Brain (organoid and tissue), 16 donors: ENCODE measurements at places on chromosomes 16 and 17.

DNA sequence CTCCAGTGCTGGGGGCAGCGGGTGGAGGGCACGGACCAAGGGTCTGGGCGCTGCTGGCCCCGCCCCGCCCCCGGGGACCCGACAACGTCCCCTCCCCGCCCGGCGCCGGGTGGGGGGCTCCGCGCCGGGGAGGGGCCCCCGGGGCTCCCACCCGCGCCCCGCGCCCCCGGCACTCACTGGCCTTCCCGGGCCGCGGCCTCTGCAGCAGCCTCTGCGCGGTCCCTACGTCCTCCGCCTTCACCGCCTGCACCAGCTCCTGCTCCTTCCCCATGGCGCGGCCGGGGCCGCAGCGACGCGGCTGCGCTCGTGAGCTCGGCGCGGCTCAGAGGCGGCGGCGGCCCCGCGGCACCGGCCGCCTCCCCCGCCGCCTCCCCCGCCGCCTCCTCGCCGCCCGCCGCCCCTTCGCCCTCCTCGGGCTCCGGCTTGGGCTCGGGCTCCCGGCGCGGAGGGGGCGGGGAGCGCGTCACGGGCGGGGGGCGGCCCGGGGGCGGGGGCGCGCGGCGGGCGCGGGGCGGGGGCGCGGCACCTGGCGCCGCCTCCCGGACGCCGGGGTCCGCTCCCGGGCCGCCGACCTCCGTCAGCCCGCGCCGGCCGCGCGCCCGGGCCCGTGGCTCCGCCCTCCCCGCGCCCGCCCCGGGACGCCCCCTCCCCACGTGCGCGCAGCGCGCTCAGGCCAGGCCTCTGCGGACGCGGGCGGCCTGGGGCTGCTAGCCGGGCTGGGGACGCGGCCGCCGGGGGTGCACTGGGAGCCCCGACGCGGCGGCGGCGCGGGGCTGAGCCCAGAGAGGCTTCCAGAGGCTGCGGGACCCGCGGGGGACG lies at the start of gene CASKIN1:
Gene CASKIN1, minus strand, starts transcription at position 444 of the 819 bp plus-strand sequence. Its CDS starts 173 bp downstream, at position 271.
- DNase-seq, result peak; percentile 27

DNA sequence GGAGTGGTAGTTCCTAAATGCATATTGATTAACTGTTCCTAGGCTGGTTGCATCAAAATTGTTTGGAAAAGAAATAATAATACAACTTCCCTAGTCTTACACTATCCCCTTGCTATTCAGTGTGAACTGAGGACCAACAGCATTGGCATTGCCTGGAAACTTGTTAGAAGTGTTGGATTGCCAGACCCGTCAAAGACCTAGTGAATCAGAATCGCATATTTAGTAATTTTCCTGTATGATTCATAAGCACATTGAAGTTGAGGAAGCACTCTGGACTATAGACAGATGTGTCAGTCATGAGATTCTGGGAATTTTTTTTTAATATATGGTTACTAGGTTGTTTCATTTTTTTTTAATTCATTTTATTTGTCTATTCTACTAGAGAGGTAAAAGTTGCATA lies 34.7 kb upstream of the KCNJ16 start:
- no peak for DNase-seq

DNA sequence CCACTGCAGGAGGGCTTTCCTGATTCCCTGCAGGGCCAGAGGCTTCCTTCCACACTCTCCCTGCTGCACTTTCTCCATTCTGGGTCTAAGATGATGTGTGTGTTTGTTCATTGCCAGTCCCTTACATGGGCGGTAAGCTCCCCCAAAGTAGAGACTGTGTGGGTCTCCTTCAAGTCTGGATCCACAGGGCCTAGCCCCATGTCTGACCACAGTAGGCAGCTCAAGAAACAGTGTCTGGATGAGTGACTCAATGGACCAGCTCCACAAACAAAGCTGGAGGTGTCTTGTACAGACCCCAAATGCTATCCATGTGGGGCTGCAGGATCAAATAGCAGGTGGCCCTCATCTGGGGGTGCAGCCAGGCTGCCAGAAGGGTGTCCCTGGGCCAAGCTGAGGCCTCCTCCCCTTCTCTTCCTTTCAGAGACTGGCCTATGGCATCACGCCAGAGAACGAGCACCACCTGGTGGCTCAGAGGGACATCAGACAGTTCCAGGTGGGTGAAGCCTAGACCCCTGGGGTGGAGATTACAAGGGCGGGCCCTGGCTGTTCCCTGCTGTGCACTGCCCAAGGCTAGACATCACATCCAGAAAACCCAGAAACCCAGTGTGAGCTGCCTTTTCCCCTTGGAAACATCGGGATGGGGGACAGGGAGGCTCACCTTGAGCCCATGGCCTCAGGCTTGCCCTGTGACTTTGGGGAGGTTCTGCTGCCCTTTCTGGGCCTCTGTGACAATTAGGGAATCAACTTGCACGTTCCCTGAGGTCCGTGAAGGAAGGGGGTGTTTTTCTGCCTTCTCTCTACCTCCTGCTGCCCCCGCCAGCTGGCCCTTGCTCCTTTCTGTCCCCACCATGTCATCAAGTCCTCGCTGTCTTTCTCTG lies 45.9 kb downstream of the SLC6A2 start:
- DNase-seq, result peak; percentile 19

DNA sequence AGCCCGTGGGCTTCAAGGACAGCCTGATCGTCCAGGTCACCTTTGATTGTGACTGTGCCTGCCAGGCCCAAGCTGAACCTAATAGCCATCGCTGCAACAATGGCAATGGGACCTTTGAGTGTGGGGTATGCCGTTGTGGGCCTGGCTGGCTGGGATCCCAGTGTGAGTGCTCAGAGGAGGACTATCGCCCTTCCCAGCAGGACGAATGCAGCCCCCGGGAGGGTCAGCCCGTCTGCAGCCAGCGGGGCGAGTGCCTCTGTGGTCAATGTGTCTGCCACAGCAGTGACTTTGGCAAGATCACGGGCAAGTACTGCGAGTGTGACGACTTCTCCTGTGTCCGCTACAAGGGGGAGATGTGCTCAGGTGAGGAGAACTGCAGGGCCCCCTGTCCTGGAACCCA lies 31.5 kb upstream of the EFCAB13 start:
- no peak for DNase-seq

GRCh38 chr16:50909831-50910735 lies 168.2 kb downstream of the CYLD start:
- DNase-seq, result no peak

GRCh38 chr16:1762879-1763520 lies 8.3 kb downstream of the NME3 start:
- DNase-seq, result no peak

DNA sequence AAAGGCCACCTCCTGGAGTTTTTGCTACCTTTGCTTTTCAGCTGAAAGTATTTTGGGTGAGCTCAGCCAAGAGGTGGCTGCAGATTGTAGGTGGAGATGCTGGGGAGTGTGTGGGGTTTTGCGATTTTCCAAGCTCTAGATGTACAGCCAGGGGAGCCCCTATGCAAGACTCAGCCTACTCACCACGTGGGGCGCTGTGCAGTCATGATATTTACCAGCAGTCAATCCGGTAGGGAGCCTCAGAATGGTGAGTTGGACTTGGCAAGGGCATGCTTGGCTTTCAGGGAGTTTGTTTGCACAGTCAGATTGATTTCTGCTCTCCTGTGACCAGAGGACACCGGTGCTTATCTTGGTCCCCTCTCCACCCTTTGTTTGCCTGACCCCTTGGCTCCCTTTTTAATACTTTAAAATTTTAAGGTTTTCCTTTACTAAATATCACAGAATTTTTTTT lies 175.3 kb downstream of the UTP18 start:
- peak; percentile 39 for DNase-seq

- no peak for DNase-seq
These were observed 41.2 kb downstream of the EMP2 start for GRCh38 chr16:10539236-10539635.

- no peak for DNase-seq
These were observed 53.7 kb upstream of the RPL38 start for GRCh38 chr17:74149597-74150427.

DNA sequence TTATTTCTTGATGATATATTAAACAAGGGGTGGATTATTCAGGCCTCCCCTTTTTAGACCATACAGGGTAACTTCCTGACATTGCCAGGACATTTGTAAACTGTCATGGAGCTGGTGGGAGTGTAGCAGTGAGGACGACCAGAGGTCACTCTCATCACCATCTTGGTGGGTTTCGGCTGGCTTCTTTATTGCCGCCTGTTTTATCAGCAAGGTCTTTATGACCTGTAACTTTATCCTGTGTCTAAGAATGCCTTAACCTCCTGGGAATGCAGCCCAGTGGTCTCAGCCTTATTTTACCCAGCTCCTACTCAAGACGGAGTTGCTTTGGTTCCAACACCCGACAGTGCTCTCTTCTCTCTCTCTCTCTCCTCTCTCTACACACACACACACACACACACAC lies 221.9 kb downstream of the C16orf95 start:
- DNase-seq, result no peak

- DNase-seq, result peak; percentile 59
These were observed 51.2 kb downstream of the RMI2 start for GRCh38 chr16:11396241-11397048.

DNA sequence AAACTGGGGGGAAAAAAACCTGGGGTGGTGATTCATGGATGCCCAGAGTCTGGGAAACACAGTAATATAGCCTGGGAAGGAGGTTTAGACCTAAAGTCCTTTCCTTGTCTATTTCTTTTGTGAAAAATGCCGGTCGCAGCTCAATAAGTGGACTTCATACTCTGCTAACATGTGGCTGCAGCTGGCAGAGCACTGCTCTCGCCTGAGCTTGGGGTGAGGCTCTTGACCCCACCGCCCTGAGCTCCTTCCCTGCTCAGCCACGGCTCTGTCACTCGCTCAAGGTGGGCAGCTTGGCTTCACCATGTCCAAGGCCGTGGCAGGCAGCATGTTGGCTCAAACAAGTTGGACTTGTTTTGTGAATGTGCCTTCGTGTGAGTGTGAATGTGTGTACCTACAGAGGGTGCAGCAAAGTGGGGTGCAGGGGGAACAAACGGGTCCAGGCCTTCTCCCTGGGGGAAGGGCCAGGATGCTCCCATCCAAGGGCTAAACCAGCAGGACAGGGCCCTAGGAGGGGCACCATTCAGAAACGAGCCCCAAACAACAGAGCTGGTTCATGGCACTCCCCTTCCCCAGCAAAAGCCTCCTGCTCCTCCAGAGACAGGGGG lies 4.9 kb downstream of the FA2H start:
- no peak for DNase-seq

- DNase-seq, result peak; percentile 79
These were observed 205.2 kb downstream of the STX8 start for GRCh38 chr17:9370467-9370866.

DNA sequence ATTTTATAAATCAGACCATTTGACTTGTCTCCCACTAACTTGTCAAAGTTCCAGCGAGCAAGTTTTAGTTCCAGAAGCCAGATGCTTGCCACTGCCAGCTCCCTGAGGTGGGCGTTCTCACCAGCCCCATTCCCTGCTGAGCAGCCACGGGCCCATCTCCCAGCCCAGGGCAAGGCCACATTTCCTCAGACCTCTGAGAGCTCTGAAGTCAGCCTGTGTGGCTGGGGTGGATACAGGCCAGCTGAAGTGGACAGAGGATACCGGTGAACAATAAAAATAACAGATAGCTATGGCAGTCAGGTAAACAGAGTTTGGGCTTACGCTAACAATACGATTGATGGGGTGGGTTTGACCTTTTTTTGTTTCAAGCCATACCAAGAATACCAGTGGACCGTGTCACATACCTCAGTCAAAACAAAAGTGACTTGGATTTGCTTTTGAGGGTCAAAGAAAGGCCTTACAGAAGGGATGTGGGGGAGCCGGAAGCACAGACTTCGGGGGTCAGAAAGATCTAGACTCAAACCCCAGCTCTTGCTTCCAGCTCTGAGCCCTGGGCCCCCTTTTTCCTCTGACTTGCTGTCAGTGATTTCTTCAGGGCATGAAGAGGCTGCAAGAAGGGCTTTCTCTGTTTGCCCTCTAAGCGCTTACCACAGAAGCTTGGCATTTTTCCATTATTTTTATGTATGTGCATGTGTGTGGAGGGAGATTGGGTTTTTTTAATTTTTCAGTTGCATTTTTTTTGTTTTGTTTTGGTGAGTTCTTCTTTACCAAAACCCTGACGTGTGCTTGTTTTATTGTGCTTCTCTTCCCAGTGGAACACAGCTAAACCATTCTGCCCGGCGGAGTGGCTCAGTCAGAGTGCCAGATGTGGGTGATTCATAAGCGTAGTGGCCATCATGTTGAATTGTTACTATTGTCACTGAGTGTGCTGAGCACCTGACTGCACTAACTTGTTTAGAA lies 109.9 kb downstream of the GNAO1 start:
- no peak for DNase-seq

DNA sequence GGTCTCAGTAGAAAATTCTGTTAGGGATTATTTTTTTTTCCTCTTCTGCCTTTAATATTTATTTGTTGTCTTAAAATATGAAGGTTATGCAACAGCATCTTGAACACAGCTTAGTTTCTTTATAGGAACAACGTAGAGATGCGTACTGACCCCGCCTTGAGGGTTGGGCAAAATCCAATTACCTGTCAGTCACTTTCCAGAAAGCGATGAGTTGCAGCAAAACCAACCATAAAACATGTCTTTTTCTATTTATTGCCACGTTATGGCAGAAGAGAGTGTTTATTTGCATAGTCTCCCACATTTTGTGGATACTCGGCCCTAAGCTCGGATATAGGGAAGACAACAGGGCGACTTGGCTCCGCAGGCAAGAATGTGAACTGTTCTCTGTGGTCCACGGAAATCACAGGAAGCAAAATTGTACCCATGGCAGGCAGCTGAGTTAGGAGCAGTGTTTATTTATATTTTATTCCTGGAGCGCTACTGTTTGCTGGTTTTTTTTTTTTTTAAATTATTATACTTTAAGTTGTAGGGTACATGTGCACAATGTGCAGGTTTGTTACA lies 44.3 kb upstream of the CACNG5 start:
- no peak for DNase-seq

- DNase-seq, result no peak
These were observed 109.7 kb upstream of the NUDT7 start for GRCh38 chr16:77612596-77612995.
